ENCODE measurements at places on chromosomes 5 and 9.

GRCh38 chr5:136094913-136095641 lies 37.6 kb upstream of the SMAD5 start:
- no peak overlapping the region for H3K4me3 ChIP-seq
- H3K4me1 ChIP-seq, result no peaks in the 10 kb centered on the region
- H3K36me3 ChIP-seq, result no peaks in the 10 kb centered on the region
- H3K27ac ChIP-seq, result no peak overlapping the region

DNA sequence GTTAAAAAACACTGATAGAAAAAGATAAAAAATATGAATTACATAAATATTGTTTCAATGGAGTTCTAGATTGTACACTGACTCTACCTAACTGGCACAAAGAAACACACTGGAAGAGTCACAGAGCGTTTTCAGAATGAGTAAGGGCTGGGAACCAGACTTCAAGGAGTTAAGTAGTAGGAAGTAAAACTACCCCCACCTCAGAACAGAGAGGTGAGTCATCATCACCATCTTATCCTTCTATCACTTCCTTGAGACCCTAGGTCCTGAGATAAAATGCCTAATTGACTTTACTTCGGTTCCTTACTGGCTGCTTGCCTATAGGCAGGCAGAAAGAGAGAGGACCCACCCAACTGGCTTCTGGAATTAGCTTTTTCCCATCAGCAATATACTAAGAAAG lies 79.7 kb downstream of the ELAVL2 start:
- no peak overlapping the region for H3K4me3 ChIP-seq
- H3K4me1 ChIP-seq, result no peaks in the 10 kb centered on the region
- no peaks in the 10 kb centered on the region for H3K27me3 ChIP-seq
- H3K27ac ChIP-seq, result no peak overlapping the region
- no peaks in the 10 kb centered on the region for H3K36me3 ChIP-seq
- no peak for DNase-seq

DNA sequence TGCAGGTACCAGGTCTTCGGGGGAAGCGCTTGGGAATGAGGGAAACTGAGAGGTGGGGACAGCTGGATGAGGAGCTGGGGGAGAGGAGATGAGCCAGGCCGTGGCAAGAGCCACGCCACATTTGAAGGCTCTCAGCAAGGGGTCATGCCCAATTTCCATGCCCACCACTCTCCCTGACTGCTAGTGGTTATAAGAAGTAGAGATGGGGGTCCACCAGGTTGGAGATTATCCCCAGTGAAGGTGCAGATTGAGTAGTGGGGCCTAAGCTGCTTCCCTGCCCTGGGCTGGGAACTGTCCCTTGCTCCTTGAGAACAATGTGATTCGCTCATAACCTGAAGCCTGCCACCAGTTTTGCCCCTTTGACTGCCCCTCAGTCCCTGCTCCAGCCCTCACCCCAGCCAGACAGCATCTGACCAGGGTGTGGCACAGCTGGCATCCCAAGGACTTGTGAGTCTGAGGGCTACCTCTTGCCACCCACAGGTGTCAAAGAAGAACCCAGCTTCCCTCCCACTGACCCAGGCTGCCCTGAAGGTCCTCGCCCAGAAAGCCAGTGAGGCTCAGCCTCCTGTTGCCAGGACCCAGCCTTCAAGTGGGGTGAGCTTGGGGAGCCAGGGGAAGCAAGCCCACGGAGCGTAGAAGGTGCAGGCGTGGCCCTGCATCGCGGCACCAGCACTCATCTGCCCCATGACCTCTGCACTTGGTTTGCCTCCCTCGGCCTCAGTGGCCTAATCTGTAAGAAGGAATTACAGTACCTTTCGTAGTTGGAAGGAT lies 21.5 kb downstream of the CD74 start:
- H3K27me3 ChIP-seq, result no peaks in the 10 kb centered on the region
- H3K4me3 ChIP-seq, result no peak overlapping the region
- H3K4me1 ChIP-seq, result no peaks in the 10 kb centered on the region
- no peak for DNase-seq

DNA sequence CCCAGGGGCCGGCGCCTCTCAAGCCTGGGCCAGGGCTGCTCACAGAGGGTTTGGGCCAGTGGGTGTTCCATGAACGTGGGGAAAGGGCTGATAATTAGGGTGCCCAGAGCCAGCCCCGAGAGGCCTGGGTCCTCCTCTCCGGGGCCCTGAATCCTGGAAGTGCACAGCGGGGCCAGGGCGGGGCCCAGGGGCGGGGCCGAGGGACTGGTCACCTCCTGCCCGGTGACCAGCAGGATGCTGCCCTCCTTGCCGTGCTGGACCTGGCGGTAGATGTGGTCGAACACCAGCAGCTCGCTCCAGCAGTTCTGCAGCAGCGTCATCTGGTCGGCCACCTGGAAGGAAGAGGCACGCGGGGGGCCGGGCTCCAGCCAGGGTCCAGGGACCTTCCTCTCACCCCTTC lies 14.4 kb downstream of the NR5A1 start:
- no peak overlapping the region for H3K4me3 ChIP-seq
- DNase-seq, result no peak
- no peaks in the 10 kb centered on the region for H3K4me1 ChIP-seq
- H3K27me3 ChIP-seq, result peaks cover 90% of the 10 kb centered on the region

DNA sequence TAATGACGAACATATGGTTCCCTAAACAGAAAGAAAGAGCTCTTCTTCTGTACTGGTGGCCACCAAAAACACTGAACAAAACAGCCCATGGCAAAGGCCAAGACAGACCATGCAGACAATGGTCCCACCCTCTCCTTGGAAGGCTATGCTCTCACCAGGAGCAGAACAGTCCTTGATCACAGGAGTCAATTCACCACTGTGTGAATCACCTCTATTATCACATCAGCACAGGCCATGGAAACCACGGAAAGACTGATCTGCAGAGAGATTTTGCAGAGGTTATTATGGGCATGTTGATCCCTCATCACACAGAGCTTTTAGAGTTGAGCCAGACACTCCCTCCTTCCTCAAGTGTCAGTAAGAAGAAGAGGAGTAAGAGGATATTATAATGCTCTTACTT lies 134.0 kb upstream of the RASEF start:
- no peak for DNase-seq
- H3K27me3 ChIP-seq, result no peaks in the 10 kb centered on the region
- H3K27ac ChIP-seq, result no peak overlapping the region
- H3K36me3 ChIP-seq, result no peaks in the 10 kb centered on the region

- H3K36me3 ChIP-seq, result no peaks in the 10 kb centered on the region
- no peak for DNase-seq
- H3K27me3 ChIP-seq, result peaks cover 5% of the 10 kb centered on the region
- H3K4me1 ChIP-seq, result peaks cover 15% of the 10 kb centered on the region
- no peak overlapping the region for H3K27ac ChIP-seq
Measured at GRCh38 chr9:35792024-35792813, 828 bp downstream of the NPR2 start.

- DNase-seq, result no peak
- no peaks in the 10 kb centered on the region for H3K36me3 ChIP-seq
- H3K4me1 ChIP-seq, result no peaks in the 10 kb centered on the region
- H3K27ac ChIP-seq, result no peak overlapping the region
- H3K27me3 ChIP-seq, result no peaks in the 10 kb centered on the region
Measured at GRCh38 chr5:172437445-172438318, 16.6 kb downstream of the SH3PXD2B start.

DNA sequence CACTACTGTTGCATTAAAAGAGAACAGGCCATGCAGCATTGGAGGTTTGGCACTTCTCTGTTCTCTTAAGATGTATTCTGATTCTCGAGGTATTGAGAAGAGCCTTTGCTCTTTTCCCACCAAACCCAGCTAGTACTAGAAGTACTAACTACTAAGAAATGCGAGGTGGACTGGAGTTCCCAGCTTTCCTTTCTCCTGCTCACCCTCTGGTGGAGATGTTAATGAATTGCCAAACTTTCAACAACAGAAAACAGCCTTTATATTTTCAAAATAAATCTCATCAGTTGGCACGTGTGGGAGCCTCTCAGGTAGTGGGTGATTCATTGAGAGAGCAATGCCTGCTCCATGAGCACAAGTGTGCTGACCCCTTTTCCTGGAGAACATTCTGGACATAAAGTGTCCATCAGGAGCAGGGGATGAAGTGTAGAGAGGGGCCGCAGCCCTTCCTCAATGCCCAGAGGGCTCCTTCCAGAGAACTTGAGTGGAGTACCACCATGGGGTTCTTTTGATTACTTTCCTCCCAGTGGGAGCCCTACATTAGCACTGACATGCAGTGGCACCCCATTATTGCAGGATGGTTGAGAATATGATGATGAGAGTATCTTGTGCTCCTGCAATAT lies 45.7 kb downstream of the TMEM174 start:
- no peaks in the 10 kb centered on the region for H3K4me1 ChIP-seq
- peaks cover 7% of the 10 kb centered on the region for H3K27me3 ChIP-seq
- no peaks in the 10 kb centered on the region for H3K36me3 ChIP-seq
- H3K27ac ChIP-seq, result no peak overlapping the region
- DNase-seq, result no peak
- H3K4me3 ChIP-seq, result no peak overlapping the region

DNA sequence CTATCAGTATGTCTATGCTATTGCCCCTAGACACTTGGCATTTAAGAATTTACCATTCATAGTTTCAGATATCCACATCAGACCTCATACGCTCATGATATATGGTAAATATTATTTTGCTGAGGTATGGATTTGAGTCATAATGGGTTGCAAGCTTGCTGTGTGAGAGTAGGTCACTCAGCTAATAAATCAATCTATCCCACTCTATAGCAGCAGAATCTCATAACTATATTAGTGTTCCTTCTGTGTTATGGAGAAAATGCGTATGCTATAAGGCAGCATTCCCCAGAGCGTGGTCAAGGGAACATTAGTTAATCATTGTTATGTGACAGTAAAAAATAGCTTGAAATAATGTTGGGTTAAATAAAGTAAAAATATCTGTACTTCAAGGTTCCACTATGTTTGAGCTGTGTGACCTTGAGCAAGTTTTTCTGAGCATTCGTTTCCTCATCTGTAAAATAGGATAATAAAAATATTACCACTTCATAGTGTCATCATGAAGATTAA lies 7.7 kb downstream of the TRIM32 start:
- H3K36me3 ChIP-seq, result peaks cover 8% of the 10 kb centered on the region
- no peaks in the 10 kb centered on the region for H3K4me1 ChIP-seq
- no peak overlapping the region for H3K27ac ChIP-seq
- no peak for DNase-seq
- no peak overlapping the region for H3K4me3 ChIP-seq

- H3K4me3 ChIP-seq, result no peak overlapping the region
- no peak for DNase-seq
- H3K4me1 ChIP-seq, result no peaks in the 10 kb centered on the region
- no peaks in the 10 kb centered on the region for H3K27me3 ChIP-seq
Measured at GRCh38 chr5:149402291-149402690, 23.2 kb upstream of the IL17B start.

DNA sequence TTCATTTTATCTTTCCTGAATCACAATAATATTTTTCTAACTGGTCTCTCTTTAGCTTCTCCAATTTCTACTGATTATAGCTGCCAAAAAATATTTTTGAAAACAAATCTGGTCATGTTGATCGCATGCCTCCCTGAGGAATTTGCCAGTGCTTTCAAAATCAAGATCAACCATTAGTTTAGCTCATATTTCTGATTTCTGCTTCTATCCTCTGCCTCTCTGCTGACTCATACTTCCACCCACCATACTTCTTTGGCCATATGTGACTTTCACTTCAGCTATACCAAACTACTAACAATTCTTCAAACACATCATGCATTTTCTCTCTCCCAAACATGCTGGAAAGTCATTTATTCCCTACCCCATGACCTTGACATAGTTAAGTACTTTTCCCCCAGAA lies 636.5 kb downstream of the TLE1 start:
- H3K27ac ChIP-seq, result no peak overlapping the region
- H3K4me1 ChIP-seq, result peaks cover 7% of the 10 kb centered on the region
- H3K4me3 ChIP-seq, result no peak overlapping the region
- no peaks in the 10 kb centered on the region for H3K36me3 ChIP-seq
- H3K27me3 ChIP-seq, result no peaks in the 10 kb centered on the region
- peak; percentile 27 for DNase-seq

- no peak for DNase-seq
- H3K36me3 ChIP-seq, result no peaks in the 10 kb centered on the region
Measured at GRCh38 chr5:175638305-175638704, 19.6 kb upstream of the HRH2 start.

DNA sequence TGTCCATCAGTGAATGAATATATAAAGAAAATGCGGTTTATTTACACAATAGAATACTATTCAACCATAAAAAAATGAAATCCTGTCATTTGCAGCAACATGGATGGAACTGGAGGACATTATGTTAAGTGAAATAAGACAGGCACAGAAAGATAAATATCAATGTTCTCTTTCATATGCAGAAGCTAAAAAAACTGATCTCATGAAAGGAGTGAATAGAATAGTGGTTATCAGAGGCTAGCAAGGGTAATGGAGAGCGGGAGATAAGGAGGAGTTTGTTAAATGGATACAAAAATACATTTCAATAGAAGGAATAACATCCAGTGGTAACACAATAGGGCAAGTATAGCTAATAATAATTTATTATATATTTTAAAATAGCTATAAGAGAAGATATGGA lies 65.0 kb downstream of the AGTPBP1 start:
- H3K4me3 ChIP-seq, result no peak overlapping the region
- no peak for DNase-seq
- H3K36me3 ChIP-seq, result 0 out of 2 replicates have a peak, but pooled peaks cover 3% of the 10 kb centered on the region
- H3K4me1 ChIP-seq, result no peaks in the 10 kb centered on the region
- no peaks in the 10 kb centered on the region for H3K27me3 ChIP-seq
- no peak overlapping the region for H3K27ac ChIP-seq

DNA sequence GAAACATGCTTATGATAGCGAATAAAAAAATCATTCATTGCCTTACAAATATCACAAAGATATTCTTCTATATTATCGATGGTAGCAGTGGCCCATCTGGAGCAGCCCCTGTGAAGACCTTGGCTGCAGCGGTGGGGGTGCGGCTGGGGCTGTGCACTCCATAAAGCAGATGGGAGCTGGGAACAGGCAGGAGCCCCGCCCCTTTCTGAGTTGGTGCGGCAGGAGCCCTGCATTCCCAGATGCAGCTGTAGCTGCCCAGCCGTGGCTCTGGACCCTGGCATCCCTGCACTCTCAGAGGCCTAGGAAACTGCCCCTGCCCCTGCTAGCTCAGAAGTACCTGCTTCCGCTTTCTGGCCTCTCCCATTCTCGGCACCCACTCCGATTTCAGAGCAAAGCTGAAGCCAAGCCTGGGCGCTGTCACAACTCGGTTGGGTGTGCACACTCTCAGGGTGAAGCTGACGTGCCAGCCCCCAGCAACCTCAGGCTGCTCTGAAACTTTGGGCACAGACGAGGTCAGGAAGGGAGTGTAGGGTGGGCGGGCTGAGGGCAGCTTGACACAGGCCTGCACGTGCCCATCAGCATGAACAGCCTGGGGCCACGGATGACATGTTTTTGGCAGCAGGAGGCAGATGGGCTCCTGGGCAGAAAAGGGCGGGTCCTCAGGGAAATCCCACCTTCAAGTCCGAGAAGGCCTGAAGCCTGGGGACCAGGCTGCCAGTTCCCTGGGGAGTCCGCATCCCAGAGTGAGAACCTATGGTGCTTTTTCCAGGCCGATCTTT lies 1440.8 kb upstream of the ACO1 start:
- H3K4me3 ChIP-seq, result no peak overlapping the region
- H3K4me1 ChIP-seq, result no peaks in the 10 kb centered on the region
- H3K27ac ChIP-seq, result no peak overlapping the region
- no peak for DNase-seq

Data from MM.1S (cell line).